ENCODE measurements at places on chromosomes 5 and 9. TPM values are rescaled to one million over a fixed set of nuclear protein-coding genes. Genes with fewer than 3 reads are reported as not detected.
A peak's percentile ranks its signal among the peaks of the same experiment; 100 is the strongest.

The LHX6 gene
- 16.9 TPM for total RNA-seq

DNA sequence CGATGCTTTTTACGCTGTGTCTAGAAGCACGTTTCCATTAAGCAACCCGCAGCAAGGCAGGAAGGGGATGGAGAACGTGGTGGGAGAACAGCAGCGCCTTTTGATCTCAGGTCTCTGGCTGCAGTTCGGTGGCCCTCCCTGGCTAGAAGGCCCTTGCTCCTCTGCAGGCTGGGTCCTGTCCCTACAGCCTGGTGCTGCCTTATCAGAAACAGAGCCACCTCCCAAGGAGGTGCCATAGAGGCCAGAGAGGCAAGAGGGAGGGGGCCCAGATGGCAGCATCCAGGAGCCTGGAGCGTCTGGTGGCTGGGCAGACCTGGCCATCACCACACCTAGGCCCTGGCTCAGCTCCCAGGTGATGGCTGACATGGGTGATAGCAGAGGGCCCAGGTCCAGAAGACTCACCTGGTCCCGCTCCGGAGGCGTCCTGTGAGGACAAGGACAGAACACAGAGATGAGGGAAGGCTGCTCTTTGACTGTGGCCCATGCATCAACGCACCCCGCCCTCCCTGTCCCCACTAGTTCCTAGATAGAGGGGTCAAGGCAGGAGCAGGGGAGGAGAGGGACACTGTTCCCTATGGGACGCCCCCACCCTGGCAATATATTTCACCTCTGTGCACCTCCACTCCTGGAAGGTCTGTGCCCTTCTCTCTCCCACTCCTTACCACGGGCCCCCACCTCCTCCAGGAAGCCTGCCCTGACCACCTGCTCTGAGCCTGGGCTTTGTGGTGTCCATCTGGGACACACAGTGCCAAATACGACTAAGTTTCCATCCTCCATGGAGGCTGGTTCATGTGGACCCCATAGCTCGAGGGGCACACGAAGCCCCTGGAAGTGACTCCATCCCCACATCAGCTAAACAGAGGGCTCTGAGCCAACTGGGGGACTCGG is 41.6 kb upstream of the SARDH start:
- DNase-seq = no peak

DNA sequence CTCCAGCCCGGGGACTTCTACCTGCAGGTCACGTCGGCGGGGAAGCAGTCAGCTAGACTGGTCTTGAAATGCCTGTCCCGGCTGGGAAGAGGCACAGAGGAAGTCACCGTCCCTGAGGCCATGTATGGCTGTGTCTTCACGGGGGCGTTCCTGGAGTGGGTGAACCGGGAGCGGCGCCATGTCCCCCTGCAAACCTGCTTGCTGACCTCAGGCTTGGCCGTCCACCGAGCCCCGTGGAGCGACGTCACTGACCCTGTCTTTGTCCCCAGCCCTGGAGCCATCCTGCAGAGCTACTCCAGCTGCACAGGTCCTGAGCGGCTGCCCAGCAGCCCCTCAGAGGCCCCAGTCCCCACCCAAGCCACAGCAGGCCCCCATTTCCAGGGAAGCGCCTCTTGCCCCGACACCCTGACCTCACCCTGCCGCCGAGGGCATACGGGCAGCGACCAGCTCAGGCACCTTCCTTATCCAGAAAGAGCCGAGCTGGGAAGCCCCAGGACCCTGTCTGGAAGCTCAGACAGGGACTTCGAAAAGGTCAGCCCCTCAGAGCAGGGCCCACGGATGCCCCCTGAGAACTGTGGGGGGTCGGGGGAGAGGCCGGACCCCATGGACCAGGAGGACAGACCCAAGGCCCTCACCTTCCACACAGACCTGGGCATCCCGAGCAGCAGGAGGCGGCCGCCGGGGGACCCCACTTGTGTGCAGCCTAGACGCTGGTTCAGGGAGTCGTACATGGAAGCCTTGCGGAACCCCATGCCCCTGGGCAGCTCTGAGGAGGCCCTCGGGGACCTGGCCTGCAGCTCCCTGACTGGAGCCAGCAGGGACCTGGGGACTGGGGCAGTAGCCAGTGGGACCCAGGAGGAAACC is 47.8 kb downstream of the PLEKHG4B start:
- DNase-seq = no peak

GRCh38 chr5:10244342-10244944 is 5.2 kb downstream of the ATPSCKMT start:
- DNase-seq = no peak

The CKMT2 gene
- 3.0 TPM for total RNA-seq

The SPINK7 gene
- not detected for total RNA-seq

- DNase-seq = peak; percentile 76
Measured at GRCh38 chr5:109485030-109485429, 75.3 kb upstream of the PJA2 start.

The ESM1 gene
- total RNA-seq = 2.7 TPM

GRCh38 chr9:92147852-92148180 is 32.6 kb upstream of the SPTLC1 start:
- DNase-seq = no peak
